ENCODE measurements at places on chromosomes 2 and 18. TPM values are rescaled to one million over a fixed set of nuclear protein-coding genes. Genes with fewer than 3 reads are reported as not detected.

The SALL3 gene
- total RNA-seq = not detected

DNA sequence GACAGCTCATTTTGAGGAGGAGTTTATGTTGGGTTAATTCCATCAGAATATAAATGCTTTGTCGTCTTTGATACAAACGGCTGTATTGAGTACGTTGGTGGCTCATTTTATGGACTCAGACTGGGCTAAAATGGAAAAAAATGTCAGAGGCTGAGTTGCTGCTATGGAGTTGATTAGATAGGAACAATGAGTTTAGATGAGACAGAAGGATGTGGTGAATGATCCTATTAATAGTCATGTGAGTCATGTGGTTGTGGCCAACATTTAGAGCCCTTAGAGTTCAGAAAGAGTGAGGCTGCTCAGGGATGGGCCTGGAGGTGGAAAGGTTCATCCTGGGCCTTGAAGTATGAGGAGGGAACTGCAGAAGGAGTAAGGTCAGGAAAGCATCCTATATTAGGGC is 434.2 kb downstream of the MEIS1 start:
- DNase-seq = no peak

GRCh38 chr18:48318436-48318835 is 90.7 kb downstream of the ZBTB7C start:
- no peak for DNase-seq

GRCh38 chr2:114472726-114473125 is 30.3 kb downstream of the DPP10 start:
- no peak for DNase-seq

DNA sequence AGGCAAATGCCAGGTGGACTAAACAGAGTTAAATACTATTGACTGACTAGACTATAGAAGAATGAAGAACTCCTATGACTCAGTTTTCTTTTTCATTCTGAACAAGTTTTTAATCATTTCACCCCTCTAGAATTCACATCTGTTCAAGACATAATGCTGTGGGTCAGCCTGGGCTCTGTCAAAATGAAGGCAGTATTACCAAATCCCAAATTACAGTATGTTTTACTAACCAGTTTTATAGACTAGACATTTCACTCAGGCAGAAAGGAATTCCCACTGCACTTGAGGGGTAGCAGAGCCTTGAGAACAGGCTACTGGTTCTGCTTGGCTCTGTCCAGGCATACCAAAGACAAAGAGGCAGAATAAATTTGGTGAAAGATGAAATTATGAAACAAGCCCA is 511.7 kb downstream of the EPHA4 start:
- DNase-seq = no peak

GRCh38 chr2:119408221-119408619 is 23.4 kb upstream of the TMEM37 start:
- no peak for DNase-seq

The NLRC4 gene
- total RNA-seq = not detected

- no peak for DNase-seq
These were observed 20.9 kb downstream of the RAB10 start for GRCh38 chr2:26054598-26055348.

DNA sequence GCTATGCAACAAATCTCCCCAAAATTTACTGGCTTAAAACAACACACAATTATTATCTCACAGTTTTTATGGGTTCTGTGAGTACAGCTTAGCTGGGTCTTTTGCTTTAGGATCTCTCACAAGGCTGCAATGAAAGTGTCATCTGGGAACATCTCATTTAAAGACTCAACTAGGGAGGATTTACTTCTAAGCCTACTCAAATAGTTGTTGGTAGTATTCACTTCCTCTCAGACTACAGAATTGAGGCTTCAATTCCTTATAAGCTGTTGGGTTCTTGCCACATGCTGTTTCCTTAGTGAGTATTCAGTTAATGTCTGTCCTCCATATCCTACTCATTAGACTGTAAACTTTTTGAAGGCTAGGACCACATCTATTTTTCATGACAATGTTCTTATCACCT is 72.3 kb downstream of the MDH1 start:
- no peak for DNase-seq

The DTNA gene
- 0.77 TPM for total RNA-seq

- no peak for DNase-seq
These were observed 290.3 kb downstream of the C1D start for GRCh38 chr2:67772216-67773170.

- DNase-seq = no peak
These were observed 330.3 kb upstream of the FIGN start for GRCh38 chr2:164066095-164066494.

All from Panc1 (cell line).